ENCODE measurements at places on chromosomes 12 and 14.

- no peak for DNase-seq
These were observed 158.2 kb upstream of the C14orf180 start for GRCh38 chr14:104421401-104421821.

- no peak for DNase-seq
These were observed 376.3 kb upstream of the RGS6 start for GRCh38 chr14:71555654-71556559.

- DNase-seq = no peak
These were observed 17.7 kb downstream of the SLC4A8 start for GRCh38 chr12:51442324-51442723.

GRCh38 chr12:69343357-69343756 lies 4.8 kb upstream of the LYZ start:
- DNase-seq = no peak

GRCh38 chr12:52681526-52682380 lies 1.5 kb upstream of the KRT1 start:
- DNase-seq = no peak

DNA sequence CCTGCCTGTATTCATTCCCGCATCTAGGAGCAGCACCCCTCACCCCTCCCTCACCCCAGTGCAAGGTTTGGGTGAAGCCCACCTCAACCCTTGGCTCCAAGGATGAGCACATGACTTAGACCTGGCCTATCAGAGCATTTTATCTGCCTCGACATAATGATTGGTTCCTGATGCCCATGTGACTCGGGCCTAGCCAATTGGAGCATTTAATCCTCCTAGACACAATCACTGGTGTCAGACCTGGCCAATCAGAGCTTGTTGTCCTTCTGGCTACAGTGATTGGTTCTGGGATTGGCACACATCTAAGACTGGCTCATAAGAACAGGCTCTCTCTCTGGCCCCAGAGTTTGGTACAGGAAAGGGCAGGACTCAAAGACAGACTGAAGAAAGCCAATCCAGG lies 73.1 kb upstream of the MYL2 start:
- no peak for DNase-seq

GRCh38 chr14:69708049-69708448 lies 58.9 kb upstream of the SRSF5 start:
- no peak for DNase-seq

DNA sequence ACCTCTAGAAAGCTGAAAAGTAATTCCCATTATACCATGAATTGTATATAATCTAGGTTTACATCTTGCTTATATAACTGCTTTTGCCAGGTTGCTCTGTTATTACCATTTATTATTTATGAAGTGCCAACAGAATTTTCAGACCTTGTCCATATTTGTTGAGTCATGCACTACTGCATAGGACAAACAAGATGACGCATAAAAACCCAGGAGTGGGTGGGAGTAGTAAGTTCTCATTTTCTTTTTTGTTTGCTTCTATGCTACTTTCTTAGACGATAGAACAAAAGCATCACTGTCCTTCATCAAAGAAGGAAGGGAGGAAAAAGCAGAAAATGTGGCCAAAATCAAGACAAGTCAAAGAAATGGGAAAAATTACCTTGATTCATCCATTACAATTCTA lies 119.0 kb upstream of the RASSF8 start:
- no peak for DNase-seq

DNA sequence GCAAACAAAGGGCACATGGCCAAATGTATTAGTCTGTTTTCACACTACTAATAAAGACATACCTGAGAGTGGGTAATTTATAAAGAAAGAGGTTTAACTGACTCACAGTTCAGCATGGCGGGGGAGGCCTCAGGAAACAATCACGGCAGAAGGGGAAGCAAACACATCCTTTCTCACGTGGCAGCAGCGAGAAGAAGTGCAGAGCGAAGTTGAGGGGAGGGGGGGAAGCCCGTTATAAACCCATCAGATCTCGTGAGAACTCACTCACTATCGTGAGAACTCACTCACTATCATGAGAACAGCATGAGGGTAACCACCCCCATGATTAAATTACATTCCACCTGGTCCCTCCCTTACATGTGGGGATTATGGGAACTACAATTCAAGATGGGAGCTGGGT lies 66.1 kb downstream of the ST8SIA1 start:
- no peak for DNase-seq

- no peak for DNase-seq
These were observed 22.4 kb downstream of the NFYB start for GRCh38 chr12:104115587-104115975.

All from COR-L47 (cell line).